ENCODE measurements at places on chromosomes 3 and 15.

GRCh38 chr15:88491158-88491557, 23.6 kb downstream of the MRPS11 start:
- DNase-seq, result no peak

GRCh38 chr15:90063770-90064247, 38.5 kb downstream of the IDH2 start:
- no peak for DNase-seq

DNA sequence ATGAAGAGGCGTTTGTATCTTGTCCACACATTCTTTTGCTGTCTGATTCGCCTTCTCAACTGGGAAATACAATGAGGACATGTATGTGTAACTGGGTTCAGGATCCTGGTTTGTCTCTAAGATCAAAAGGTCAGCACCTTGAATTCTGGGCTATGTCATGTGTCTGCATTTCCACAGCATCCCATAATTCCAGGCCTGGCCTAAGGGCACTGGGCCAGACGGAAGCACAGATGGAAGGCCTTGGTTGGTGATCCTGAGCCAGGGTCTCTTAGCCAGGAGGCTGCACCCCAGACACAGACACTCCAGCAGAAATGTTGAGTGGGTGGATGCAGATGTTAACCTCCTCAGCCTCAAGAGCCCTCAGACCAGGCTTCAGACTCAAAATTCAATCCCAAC, 23.7 kb upstream of the HERC1 start:
- DNase-seq, result no peak

GRCh38 chr3:120741320-120741719, 996 bp downstream of the RABL3 start:
- no peak for DNase-seq

DNA sequence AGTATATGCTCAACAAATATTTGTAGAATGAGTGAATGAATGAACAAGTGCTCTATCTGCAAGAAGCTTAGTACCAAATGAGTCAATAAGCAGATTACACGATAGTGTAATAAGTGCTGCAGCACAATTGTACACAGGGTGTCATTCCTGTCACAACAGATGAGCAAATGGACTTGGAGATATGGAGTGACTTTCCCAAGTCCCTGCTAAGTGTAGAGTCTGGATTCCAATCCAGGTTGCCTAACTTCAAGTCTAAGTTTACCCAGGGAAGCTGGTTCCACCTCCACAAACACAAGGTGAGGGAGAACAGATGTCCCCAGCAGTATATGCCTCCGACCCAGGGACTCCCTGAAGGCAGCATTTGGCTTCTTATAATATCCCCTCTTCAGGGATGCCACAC, 77.7 kb upstream of the RAD18 start:
- DNase-seq, result no peak

DNA sequence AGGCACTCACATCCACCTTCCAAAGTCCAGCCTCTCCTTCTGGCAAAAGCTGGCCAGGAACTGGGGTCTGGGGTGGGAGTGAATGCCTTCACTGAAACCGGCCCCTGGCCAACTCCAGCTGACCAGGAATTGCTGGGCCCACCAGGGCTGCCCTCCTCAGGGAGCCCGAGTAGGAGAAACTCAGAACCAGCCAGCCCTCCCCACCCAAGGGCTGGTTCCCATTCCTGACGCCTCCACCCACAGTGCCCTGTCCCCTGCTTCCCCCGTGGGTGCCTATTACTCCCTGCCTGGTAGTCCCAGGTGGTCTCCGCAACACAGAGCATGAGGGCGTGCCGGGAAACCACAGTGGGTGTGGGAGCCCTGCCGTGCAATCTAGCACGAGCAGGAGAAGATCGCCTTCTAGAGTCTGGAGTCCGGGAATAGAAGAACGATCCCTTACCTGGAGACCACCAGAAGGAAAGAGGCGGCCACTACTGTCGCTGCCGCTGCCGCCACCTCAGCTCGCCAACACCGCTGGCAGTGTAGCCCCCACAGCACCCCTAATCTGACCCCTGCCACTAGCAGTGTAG, 178.8 kb downstream of the POTEB3 start:
- DNase-seq, result no peak

- no peak for DNase-seq
Measured at GRCh38 chr3:4829031-4829394, 150.2 kb upstream of the BHLHE40 start.

DNA sequence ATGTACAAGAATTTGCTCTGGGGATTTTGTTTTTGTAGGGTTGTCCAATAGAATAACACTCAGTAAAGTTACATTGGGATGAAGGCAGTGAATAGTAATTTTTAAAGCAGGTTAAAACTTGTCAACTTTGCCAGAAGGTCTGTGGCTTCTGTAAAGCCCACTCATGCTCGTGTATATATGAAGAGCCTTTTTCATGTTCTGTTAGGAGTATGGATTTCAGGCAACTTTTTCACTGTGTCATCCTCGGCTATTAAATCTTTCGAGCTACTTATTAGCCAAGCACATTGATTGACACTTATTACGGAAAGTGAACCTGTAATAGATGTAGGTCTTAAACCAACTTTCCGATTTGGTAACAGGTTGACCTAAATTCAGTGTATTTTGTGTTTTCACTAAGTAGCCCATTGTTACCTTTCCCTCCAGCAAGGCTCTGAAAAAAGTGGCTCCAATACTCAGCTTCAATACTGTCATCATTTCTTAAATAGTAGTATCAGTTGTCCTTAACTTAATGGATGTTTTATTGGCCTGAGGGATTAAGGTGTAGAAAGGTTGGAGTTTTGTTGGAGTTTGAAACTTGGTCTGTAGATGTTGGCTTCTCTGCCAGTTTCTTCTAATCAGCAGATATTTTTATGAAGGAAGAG, 1.7 kb downstream of the PAK2 start:
- no peak for DNase-seq

DNA sequence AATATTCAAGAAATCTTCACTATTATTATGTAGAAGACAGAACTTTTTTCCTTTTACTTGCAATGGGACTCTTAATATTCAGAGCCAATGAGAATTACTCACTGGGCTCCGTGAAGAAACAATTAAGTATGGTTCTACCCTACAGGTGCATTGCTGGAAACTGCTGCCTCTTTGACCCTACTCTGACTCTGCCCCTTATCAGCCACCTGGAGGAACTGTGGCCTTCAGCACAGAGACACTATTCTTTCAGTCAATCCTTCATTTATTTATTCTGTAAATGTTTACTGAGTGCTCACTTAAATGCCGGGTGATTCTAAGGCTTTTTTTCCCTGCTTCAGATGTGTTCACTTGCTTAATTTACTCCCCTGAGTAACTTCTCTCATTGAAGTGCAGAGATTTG, 163.2 kb downstream of the SYNPR start:
- no peak for DNase-seq

DNA sequence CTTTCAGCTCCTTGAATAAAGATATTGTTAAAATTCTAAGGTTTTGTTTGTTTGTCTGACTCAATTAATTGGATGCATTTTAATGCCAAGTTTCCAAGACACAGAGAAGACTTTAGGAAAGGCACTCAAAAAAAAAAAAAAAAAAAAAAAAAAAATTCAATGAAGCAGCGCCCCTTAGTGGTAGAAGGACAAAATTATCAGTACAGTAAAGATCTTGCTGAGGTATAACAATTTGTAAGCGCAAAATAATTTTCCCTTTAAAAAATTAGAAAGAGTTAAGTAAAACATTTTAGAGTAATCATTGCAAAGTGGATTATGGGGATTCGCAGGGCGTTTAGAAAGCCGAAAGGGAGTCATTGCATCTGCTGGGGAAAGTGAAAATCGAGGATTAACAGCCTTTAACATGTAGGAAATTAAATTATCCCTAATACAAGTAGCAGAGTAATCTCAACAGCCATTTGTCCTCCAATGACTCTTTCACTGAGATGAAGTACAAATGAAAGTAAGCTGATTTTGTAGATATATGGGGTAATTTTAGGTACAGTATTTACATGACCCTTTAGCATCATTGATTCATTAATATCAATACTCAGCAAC, 5.8 kb upstream of the DIS3L start:
- DNase-seq, result peak; percentile 82

- DNase-seq, result peak; percentile 46
Measured at GRCh38 chr3:120093119-120093910, 932 bp downstream of the GSK3B start.

DNA sequence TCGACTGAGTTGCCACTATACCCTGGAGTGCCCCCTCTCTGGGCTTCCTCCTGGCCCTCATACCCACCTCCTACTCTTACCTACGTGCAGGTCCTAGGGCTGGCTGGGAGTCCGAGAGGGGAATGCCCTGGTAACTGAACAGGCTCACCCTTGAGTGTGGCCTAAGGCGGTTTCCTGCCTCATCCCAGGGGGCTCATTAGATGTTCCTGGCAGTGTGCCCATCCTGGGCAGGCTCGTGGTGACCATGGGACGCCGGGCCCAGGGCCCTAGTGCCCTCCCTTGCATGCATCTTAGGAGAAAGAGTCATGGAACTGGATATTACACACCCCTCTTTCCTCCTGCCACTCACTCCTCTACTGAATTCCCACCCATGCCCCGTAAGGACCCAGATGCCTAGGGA, 2.8 kb downstream of the SEMA4B start:
- DNase-seq, result peak; percentile 7

DNA sequence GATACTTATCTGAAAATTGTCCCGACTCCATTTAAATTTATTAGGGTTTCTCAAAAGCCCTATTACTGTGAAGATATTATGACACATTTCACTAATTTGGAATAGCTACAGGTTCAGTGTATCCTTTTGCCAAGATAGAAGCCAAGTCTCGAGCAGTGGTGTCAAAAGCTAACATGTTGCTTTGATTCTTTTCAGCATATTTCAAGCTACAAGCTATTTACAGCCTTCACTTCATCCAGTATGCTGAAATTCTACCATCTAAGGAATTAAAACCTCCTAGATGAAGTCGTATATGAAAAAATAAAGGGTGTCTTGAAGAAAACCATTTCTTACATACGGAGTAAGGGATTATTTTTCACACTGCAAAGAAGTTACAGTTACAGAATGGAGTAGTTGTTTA, 31.2 kb upstream of the ADAMTS9 start:
- DNase-seq, result no peak

DNA sequence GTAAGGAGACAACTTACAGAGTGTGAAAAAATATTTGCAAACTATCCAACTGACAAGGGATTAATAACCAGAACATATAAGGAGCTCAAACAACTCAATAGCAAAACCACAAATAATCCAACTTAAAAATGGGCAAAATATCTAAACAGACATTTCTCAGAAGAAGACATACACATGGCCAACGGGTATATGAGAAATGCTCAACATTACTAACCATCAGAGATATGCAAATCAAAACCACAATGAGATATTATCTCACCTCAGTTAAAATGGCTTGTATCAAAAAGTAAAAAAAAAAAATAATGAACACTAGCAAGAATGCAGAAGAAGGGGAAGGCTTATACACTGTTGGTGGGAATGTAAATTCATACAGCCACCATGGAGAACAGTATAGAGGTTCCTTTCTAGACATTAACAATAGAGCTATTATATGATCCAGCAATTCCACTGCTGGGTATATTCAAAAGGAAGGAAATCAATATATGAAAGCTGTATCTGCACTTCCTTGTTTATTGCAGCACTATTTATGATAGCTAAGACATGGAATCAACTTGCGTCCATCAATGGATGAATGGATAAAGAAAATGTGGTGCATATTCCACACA, 998.6 kb downstream of the NAALADL2 start:
- no peak for DNase-seq

- DNase-seq, result no peak
Measured at GRCh38 chr3:125163739-125164601, 48.6 kb downstream of the SLC12A8 start.

- DNase-seq, result no peak
Measured at GRCh38 chr3:113258361-113258760, 47.0 kb downstream of the BOC start.

DNA sequence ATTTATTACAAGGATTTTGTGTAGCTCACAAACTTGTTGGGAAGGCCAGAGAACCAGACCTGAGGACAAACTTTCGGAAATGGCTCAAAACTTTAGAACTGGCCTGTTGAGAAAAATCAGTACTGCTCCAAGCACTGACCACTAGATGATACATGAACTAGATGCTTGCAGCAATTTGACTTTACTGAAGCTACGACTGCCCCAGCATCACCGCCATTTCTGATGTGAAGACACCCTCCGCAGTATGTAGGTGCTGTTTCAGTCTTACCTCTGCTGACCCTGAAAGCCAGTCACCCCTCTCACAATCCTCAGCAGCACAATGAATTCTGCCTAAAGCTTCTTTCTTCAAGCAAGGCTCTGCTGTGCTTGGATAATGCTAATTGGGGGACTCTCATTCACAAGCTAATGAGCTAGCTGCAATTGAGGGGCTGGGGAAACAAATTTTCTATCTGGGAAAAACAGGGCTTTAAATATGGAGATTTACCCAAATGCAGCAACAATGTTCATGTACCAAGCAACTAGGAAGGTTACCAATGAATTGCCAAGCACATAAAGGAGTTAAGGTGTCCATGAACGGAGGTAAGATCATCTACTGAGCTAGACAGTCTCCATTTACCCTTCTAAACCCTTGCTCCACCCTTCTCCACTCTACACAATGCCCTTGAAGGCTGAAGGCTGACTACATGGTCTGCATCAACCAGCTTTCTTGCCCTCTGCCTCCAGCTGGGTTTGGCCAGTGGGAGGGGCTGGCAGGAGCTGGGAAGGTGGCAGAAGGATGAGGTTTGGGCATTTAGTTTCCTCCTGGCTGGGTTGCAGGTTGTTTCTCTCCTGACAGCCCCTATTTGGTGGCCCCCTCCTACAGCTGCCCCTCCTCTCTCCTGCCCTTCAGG, 53.2 kb upstream of the FSTL1 start:
- no peak for DNase-seq

DNA sequence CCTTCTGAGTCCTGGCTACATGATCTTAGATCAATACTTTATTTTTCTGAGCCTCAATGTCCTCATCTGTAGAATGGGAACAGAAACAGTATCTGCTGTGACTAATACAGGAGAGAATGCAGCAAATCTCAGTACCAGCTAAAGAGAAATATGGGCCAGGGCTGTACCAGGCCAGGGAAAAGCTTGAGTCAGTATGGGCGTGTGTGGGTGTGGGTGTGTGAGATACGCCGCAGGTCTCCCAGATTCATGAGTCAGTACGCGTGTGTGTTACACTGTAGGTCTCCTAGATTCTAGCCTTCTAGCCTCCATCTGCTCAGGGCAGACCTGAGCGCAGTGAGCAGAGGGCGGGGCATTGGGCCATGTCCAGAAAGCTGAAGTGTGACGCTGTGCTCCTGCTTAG, 15.2 kb downstream of the GNAI2 start:
- DNase-seq, result no peak

DNA sequence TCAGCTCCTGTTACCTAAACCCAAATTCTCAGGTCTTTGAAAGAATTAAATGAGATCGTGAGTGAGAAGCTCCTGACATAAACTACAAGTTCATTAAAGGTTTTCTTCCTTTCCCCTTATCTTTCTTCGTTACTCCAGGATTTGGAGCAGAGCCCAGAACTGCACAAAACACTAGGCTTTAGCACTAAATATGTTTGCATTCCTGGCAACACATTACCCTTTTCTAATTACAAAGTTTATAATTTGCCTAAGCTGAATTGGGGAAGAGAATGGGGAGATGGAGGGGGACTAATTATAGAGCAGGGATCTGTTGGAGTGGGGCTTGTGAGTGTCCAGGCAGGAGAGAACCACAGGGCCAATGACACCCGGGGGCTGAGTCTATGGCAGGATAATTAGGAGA, 109.7 kb downstream of the SV2B start:
- DNase-seq, result peak; percentile 50

- no peak for DNase-seq
Measured at GRCh38 chr3:113600418-113601182, 68.2 kb downstream of the SIDT1 start.

All from NCI-H1105 treated with DMSO at 0.1 percent for 48 hours (cell line).